ENCODE measurements at places on chromosomes 1 and 21.
A peak's percentile ranks its signal among the peaks of the same experiment; 100 is the strongest.

- H3K4me3 ChIP-seq: no peak overlapping the region
- DNase-seq: no peak
- no peaks in the 10 kb centered on the region for H3K36me3 ChIP-seq
- no peak overlapping the region for H3K27ac ChIP-seq
- no peaks in the 10 kb centered on the region for H3K4me1 ChIP-seq
- peaks cover 20% of the 10 kb centered on the region for H3K27me3 ChIP-seq
Observed at GRCh38 chr1:234507626-234508387, 28.8 kb upstream of the TARBP1 start.

GRCh38 chr1:155942578-155943141, 1.2 kb downstream of the RXFP4 start:
- peaks cover 21% of the 10 kb centered on the region for H3K36me3 ChIP-seq
- no peak for DNase-seq
- H3K27ac ChIP-seq: no peak overlapping the region
- H3K4me3 ChIP-seq: no peak overlapping the region
- no peaks in the 10 kb centered on the region for H3K27me3 ChIP-seq
- H3K4me1 ChIP-seq: peaks cover 41% of the 10 kb centered on the region

DNA sequence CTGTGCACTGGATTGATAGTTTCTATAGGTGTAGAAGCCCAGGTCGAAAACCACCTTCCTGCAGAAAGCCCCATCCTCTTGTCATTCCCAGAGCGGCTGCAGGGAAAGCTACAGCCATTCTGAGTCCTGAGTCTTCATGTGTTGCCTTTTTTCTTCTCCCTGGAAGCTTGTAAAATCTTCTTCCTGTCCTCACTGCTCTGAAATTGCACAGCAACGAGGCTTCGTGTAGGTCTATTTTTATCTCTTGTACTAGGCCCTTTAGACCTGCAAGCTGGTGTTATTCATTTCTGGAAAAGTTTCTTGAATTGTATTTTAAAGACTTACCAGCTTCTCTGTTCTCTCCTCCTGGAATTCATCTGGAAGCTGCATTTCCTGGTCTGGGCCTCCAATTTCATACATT, 44.2 kb upstream of the ETS2 start:
- no peak overlapping the region for H3K4me3 ChIP-seq
- H3K27me3 ChIP-seq: no peaks in the 10 kb centered on the region
- no peak overlapping the region for H3K27ac ChIP-seq
- H3K36me3 ChIP-seq: no peaks in the 10 kb centered on the region
- no peak for DNase-seq

DNA sequence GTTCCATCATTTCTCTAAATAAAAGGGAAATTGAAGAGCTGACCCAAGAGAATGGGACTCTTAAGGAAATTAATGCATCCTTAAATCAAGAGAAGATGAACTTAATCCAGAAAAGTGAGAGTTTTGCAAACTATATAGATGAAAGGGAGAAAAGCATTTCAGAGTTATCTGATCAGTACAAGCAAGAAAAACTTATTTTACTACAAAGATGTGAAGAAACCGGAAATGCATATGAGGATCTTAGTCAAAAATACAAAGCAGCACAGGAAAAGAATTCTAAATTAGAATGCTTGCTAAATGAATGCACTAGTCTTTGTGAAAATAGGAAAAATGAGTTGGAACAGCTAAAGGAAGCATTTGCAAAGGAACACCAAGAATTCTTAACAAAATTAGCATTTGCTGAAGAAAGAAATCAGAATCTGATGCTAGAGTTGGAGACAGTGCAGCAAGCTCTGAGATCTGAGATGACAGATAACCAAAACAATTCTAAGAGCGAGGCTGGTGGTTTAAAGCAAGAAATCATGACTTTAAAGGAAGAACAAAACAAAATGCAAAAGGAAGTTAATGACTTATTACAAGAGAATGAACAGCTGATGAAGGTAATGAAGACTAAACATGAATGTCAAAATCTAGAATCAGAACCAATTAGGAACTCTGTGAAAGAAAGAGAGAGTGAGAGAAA, 38.4 kb downstream of the CENPF start:
- no peak for DNase-seq
- H3K4me1 ChIP-seq: peaks cover 8% of the 10 kb centered on the region
- H3K36me3 ChIP-seq: peaks cover 2% of the 10 kb centered on the region
- H3K27me3 ChIP-seq: no peaks in the 10 kb centered on the region
- no peak overlapping the region for H3K27ac ChIP-seq

GRCh38 chr21:46100906-46101305, 3.0 kb downstream of the COL6A2 start:
- H3K36me3 ChIP-seq: peaks cover 13% of the 10 kb centered on the region
- H3K27me3 ChIP-seq: peaks cover 39% of the 10 kb centered on the region
- peak overlapping the region; percentile 71 for H3K4me3 ChIP-seq
- no peak overlapping the region for H3K27ac ChIP-seq

DNA sequence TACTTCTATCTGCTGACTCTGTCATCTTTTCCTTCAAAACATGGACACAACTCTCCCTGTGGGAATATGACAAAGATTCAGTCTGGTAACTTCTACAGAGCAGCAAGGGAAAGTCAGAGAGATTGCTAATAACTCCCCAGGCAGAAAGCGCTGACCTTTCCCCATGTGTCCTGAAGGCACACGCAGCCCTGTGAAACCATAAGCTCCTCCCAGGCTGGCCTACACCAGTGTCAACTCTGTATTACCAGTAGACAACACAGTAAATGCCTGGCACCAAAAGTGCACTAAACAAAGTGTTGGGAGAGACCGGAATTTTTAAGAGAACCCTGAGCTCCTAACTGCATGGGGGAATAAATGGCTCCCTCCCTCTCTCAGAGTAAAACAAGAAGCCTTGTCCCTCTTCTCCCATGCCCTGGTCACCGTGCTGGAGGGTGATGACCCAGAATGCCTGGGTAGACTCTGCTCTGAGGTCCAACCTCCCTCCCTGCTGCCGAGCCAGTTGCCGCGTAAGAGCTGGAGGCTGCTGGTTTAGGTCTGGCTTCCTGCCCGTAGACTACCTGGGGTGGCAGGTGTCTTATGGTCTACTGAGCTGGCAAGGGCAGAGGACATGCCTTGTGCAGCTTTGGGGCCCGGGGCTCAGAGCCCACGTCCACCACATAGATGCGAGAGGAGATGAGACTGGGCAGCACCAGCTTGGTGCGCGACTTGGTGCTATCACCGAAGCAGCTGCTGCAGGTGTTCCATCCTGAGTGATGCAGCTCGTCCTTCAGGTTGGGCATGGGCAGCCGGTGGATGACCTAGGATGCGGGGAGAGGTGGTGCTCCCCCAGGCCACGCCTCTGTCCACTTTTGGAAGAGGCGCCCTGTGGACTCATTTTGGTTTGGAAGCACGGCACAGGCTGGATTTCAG, 3.9 kb downstream of the SELENBP1 start:
- DNase-seq: no peak
- H3K4me3 ChIP-seq: no peak overlapping the region
- H3K4me1 ChIP-seq: no peaks in the 10 kb centered on the region
- no peak overlapping the region for H3K27ac ChIP-seq
- no peaks in the 10 kb centered on the region for H3K36me3 ChIP-seq
- H3K27me3 ChIP-seq: no peaks in the 10 kb centered on the region
